ENCODE measurements at places on chromosomes 12 and 14.

GRCh38 chr12:94266796-94267536, 118.6 kb downstream of the PLXNC1 start:
- no peak for DNase-seq

GRCh38 chr12:111642681-111643426, 42.9 kb downstream of the BRAP start:
- DNase-seq, result no peak

- no peak for DNase-seq
Observed at GRCh38 chr12:45872446-45872845, 117.9 kb downstream of the SCAF11 start.

GRCh38 chr14:39229222-39229543, 4.5 kb upstream of the MIA2 start:
- DNase-seq, result no peak

- DNase-seq, result peak; percentile 52
Observed at GRCh38 chr14:53151523-53152183, 1.5 kb downstream of the DDHD1 start.

- no peak for DNase-seq
Observed at GRCh38 chr12:57459750-57460467, at the start of gene GLI1. Gene GLI1, plus strand, starts transcription at chr12:57459785. Its CDS starts 3,907 bp downstream, at chr12:57463692.

GRCh38 chr12:67357376-67358125, 88.4 kb downstream of the CAND1 start:
- no peak for DNase-seq

DNA sequence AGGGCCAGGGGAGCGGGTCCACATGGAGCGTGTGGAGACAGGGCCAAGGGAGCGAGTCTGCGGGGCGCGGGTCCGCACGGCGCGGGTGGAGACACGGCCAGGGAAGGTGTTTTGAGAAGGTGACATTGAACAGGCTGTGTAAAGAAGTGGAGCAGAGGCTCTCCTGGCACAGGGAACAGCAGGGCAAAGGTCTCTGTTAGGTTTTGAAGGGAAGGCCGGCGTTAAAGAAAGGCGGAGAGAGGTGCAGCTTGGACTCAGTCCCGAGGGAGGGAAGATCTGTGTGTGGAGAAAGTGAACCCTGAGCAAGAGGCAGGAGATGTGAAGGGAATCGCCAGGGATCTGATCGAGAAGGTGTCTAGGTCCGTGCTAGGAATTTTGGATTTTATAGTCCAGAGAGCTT, 1.8 kb downstream of the PXMP2 start:
- no peak for DNase-seq

- DNase-seq, result no peak
Observed at GRCh38 chr12:119202544-119202943, 23.8 kb downstream of the HSPB8 start.

GRCh38 chr12:84413656-84414055, 498.9 kb downstream of the SLC6A15 start:
- DNase-seq, result no peak

DNA sequence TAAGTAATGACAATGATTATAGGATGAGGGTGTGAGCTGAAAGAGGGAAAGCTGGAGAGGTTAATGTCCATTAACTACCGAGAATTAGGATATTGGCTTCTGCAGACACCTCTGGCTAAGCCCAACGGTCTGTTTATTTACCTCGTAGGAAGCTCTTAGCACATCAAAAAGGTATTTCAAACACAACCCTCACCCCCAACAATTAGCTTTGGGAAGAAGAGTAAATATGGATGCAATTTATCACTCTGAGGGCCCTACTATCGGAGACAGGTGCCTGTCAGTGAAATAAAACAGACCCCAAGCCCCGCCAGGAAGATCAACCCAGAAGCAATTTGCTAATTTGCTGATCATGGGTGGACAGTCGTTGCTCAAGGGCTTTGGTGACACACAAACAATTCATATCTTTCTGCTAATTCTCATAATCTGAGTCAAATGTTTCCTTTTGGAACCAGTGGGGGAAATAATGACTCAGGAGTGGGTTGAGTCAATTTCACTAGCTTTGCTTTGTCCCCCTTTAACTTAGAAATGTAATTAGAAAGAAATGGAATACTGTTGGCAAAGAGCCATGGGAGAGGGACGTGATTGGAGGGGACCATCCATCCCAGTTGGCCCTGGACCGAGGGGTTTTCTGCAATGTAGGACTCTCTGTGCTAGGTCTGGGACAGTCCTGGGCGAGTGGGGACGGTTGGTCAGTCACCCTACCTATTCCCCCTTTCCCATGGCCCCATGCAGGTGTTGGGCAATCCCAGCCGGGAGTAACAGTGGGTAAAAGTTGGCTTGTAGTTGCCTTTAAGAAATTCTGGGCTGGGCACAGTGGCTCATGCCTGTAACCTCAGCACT, 99.1 kb upstream of the MED13L start:
- DNase-seq, result peak; percentile 54

GRCh38 chr12:122865268-122866231, 30.3 kb downstream of the HIP1R start:
- no peak for DNase-seq

DNA sequence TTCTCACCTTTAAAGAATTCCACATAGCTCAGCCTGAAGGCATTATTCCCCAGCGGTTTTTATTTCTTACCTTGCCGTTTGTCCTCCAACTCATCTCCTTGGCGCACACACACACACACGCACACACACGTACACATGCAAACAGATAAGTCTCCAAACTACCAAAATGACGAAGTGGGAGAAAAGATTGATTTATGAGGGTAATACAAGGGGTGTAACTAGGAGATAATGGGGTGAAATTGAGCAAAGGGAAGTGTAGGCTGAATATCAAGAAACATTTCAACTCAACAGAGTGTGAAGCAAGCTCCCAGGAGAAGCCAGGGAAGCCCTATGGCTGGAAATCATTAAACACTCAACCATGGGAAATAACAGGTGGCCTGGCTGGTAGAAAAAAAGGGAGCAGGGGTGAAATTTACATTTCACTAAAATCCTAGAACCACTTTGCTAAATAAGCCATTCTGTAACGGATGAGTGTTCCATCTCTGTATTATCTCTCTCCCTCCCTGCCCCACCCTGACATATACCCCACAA, 41.0 kb downstream of the GRIN2B start:
- DNase-seq, result no peak

DNA sequence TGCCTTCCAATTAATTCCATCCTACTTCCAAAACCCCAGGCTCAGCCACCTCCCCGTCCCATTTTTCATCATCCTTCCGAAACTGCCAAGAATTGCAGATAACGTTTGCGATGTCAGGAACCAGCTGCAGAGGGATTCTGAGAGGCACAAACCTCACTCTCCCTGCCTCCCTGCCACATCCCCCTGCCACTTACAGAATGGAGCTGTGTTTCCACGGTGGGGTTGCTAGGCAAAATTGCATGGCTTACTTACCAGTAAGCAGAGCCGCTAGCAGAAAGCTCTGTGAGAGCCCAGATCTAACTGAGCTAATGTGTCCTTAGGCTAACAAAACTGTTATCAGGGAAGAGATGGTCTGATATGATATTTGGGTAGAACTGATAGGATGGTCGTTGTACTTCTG, 127.4 kb downstream of the KCNK10 start:
- no peak for DNase-seq

DNA sequence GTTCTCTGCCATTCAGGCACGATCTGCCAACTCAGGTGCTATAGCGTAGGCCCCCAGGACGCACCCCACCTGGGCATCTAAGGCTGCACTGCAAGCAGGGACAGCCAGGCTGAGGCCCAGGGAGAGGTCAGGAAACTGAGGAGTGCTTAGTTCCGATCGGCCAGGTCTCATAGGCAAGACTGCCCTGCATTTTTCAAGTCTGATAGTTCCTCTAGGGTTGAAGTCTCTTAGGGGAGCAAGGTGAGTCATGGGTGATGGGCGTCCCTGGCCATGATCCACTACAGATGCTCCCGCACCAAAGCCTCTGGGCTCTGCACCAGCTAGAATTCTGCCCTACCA, 13.2 kb downstream of the NOPCHAP1 start:
- no peak for DNase-seq

- no peak for DNase-seq
Observed at GRCh38 chr14:100604709-100605108, 17.5 kb upstream of the BEGAIN start.

GRCh38 chr14:98186140-98186539, 1085.9 kb downstream of the BCL11B start:
- DNase-seq, result no peak

DNA sequence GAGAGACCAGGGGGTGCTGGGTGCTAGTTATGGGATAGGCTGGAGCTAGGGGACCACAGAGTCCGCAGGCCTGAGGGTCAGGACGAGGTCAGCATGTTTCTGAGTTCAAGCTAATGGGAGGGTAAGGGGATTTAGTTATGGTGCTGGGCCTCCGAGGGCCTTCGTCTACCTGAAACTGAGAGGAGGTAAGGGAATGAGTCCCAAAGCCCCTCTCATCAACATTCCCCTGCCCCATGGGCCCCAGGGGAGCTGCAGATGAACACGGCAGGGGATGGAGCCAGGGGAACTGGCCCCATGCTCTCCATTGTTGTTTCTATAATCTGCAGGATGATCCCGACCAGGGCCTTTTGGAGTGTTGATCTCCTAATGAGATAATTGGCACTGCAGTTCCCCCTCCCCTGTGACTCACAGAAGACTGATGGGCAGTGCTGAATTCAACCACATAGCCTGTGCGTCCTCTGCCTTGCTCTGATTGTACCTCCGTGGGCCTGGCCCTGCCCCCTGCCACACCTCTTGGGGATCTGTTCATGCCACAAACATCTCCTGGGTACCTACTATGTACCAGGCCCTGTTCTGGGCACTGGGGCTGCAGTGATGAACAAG, 21.4 kb downstream of the FAIM2 start:
- DNase-seq, result no peak

DNA sequence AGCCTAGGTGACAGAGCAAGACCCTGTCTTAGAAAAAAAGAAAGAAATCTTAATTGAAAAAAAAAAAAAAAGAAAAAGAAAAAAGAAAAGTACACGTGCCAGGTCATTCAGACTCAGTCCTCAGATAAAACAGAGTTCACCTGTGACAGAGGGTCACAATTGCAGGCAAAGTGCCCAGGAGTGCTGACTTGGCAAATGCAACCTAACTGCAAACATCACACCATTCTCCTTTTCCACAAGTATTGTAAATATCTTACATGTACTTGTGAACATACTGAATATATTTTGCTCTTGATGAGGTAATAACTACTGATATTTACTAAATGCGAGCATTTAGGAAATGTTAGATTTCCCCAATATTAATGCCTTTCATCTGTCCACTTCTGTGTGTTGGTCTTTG, 9.0 kb upstream of the COL2A1 start:
- no peak for DNase-seq

DNA sequence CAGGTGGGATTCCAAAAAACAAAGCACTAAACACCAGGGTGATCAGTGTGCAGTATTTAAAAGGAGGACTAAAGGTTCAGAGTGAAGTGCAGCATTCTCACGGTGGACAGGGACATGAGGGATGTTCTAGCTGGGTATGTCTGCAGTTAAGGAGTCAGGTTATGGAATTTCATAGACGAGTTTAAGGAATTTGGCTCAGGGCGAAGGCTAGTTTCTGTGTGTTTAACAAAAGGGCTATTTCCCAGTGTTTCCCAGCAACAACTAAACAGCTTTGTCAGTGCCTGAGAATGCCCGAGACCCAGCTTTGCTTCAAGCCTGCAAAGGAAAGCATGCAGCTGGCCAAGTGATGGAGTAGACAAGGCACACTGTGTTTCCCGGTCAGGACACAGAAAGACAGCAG, 7.0 kb downstream of the KRT1 start:
- no peak for DNase-seq

- no peak for DNase-seq
Observed at GRCh38 chr12:87119713-87120112, 863.5 kb upstream of the MGAT4C start.

- no peak for DNase-seq
Observed at GRCh38 chr12:24226745-24227350, 277.4 kb upstream of the SOX5 start.

GRCh38 chr14:21264025-21264801, 5.0 kb downstream of the HNRNPC start:
- DNase-seq, result peak; percentile 13

DNA sequence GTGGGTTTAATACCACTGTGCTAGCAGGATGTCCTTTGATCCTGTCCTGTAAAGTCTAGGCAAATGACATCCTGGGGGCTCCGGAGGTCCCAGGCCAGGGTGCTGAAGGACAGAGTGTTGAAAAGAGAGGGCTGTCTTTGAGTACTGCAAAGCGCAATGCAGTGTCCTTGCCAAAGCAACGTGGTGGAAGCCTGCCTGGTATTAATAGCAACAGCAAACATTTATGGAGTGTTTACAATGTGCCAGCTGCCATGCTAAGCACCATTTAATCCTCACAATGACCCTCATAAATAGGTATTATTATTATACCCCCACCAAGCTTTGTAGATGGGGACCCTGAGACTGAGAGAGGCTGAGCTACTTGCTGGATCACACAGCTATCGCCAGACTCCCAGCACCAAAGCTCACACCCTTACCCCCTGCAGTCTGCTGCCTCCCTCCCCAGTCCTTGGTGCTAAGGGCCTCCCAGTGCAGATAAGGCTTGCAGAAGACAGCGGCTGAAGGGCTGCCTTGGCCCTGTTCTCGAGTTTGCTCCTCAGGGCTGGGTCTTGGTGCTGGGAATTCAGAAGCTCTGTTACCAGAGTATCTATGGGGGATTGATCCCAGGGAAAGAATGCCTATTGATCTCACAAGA, 427.7 kb downstream of the FUT8 start:
- DNase-seq, result peak; percentile 35

GRCh38 chr12:11174022-11174421, 3.0 kb downstream of the SMIM10L1 start:
- peak; percentile 45 for DNase-seq

GRCh38 chr12:7060353-7060954, at the start of gene C1S:
Gene C1S, plus strand, starts transcription at chr12:7060718. Its CDS starts 1,195 bp downstream, at chr12:7061913.
- peak; percentile 3 for DNase-seq

GRCh38 chr12:107169200-107169599, 75.9 kb upstream of the CRY1 start:
- DNase-seq, result peak; percentile 57

- no peak for DNase-seq
Observed at GRCh38 chr12:32270818-32271710, 128.3 kb upstream of the FGD4 start.

DNA sequence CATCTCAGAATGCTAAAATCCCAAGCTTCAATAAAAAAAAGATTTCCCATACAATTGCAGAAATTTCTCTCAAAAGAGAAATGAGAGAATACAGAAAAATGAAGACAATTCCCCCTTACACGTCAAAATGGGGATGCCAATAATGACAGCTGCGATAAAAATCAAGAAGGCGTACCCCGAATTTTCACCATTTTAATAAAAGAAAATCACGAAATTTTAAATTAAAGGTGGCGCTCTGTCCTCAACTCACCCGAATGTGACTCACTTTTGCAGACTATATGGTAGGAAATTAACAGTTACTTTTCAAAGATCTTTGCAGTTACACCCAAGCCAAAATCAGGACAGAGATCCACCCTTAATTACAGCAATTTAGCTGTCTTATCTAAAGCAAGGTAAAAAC, 2.1 kb downstream of the ATP2B1 start:
- DNase-seq, result no peak

DNA sequence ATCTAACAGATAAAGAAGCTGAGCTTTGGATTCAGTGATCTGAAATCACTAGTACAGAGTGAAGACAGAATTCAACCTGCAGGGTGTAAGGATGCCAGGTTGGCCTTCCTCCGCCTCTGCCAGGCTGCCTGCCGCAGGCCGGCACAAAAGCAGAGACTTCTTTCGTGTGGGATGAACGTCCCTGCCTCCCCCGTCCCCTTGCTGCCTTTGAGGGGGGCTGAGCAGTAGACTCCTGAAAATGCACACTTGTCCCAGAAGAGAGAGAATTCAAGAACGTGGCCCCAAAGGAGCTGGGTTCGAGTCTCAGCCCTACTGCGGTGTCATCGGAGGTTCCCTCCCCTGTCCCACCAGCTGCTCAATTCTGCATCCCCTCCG, 154.3 kb downstream of the BCL11B start:
- no peak for DNase-seq
